SW 1271 (cell line): ENCODE measurements at places on chromosomes 6 and 20.

DNA sequence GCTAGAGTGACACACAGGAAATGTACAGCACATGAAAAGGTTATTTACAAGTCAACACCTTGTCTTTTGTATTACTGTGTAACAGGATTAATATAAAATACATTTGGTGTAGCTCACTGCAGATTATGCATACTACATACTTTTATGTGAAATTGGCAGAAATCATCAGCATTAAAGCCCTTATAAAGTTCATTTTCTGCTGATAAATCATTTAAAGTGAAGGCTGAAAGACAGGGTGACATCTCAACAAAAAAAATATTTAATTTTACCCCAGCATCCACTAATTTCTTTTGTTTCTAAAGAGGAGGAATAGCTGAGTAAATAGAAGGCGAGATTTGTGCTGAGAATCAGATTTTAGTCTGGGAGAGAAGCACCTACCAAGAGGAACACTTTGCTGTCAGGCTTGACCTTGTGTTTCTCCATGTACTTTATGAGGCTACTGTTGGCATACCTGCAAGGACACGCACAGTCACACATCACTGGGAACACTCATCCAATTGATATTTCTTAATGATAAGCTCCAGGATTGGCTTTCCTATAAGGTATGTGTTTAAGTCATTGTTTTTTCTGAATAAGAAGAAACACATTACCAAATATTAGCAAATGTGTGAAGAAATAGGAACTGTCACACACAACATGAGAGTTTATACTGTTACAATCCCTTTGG, 146.6 kb upstream of the SLC22A16 start:
- no peak for DNase-seq

DNA sequence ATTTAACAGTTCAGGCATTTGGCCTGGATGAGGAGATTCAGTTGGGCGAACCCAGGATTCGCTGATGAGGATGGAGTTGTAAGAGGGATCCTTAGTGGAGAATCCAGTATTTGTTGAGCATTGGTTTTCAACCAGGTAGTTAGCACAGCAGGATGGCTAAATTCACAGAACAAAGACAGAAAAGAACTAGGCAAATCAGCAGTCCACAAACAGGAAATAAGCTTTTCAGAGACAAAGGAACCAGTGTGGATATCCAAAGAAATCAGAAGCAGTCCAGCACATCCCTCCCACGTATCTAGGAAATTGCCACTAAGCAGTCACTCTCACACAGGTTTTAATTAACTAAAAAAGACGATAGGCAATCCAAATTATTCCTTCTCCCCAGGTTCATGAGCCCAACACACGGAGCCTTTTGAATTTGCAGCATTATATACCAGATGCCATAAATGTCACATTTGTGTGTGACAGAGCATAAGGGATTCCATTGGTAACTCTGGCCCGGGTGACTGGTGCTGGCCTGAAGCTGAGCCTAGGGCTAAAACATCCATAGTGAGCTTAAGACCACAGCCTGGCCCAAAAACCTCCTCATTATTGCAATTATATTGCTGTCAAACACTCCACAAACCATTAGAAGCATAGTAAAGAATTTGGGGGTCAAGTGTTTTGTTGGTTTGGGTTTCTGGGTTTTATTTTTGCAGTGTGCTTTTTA, 131.5 kb downstream of the SOBP start:
- DNase-seq: no peak

DNA sequence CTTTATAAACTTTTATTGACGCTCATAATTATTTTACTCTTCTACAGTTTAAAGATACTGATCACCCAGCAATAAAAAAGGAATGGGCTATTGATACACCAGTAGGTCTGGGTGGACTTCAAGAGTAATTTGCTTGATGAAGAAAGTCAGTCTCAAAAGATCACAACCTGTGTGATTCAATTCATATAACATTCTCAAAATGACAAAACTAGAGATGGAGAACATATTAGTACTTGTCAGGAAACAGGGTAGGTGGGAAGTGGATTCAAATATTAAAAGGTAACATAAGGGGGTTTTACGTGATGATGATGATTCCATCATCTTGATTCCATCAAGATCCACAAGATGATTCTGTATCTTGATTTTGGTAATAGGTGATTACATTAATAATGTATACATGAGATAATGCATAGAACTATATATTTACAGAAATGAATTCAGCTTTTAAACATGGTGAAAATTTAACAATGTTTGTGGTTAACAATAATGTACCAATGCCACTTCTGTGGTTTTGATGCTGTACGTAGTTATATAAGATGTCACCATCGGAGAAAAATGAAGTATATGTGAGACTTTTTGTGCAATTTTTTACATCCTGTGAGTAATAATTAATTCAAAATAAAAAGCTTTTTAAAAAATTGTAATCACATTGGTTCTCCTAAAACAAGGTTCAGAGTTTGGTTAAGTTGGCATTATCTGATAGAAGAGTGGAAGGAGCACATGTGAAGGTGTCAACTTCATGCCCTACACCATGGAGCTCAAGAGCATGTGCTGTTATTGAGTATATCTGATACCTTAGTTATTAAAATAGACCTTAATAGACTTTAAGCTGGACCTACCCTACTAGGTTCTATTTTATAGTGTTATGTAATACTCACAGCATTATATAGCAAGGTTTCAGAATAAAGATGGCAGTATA, 66.3 kb upstream of the DYNLRB1 start:
- no peak for DNase-seq

- no peak for DNase-seq
These were observed 176.6 kb upstream of the TAB2 start for GRCh38 chr6:149140910-149141290.

DNA sequence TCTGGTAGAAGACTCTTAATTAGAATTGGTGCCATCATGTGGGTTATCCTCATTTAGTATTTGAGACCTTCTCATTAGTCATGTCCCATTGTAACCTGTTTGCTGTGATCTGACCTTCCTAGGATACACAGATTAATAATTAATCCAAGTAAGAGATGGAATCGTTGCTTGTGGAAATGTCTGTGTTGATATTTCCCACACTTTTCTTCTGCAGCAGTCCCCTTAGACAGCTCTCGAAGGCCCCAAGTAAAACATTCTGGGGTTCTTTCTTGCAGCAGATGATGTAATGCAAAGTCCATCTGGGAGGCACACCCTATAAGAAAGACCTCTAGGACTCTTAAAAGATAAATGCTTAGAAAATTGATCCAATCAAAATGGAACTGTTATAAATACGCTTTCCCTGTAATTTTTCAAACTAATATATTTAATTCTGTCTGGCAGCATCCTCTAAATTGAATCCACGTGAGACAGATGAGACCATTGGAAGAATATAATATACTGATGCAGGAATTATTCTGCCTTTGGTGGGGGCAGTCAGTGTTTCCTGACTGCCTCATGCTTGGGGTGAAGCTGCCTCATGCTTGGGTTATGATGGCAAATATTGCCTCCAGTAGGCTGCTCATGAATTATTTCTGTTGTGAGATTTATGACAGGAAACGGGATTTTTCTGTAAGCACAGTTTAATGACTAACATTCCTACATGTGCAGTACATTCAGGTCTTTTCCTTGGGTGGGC, 54.5 kb upstream of the ARMC2 start:
- DNase-seq: no peak

- no peak for DNase-seq
These were observed 35.7 kb downstream of the CEBPB start for GRCh38 chr20:50226093-50226974.

DNA sequence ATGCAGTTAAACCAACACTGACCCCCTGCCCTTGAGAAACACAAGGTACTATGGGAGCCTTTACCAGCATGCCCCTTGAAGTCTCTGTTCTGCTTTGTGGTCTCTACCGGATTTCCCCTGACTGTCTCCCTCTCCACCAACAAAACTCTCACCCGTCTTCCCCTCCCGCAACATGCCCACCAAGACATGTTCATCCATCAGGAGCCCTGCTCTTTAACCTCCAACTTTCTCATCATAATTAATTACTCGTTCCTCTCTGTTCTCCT, 1.1 kb downstream of the ZNF165 start:
- no peak for DNase-seq

GRCh38 chr6:40688214-40688761, 101.1 kb upstream of the LRFN2 start:
- DNase-seq: no peak

DNA sequence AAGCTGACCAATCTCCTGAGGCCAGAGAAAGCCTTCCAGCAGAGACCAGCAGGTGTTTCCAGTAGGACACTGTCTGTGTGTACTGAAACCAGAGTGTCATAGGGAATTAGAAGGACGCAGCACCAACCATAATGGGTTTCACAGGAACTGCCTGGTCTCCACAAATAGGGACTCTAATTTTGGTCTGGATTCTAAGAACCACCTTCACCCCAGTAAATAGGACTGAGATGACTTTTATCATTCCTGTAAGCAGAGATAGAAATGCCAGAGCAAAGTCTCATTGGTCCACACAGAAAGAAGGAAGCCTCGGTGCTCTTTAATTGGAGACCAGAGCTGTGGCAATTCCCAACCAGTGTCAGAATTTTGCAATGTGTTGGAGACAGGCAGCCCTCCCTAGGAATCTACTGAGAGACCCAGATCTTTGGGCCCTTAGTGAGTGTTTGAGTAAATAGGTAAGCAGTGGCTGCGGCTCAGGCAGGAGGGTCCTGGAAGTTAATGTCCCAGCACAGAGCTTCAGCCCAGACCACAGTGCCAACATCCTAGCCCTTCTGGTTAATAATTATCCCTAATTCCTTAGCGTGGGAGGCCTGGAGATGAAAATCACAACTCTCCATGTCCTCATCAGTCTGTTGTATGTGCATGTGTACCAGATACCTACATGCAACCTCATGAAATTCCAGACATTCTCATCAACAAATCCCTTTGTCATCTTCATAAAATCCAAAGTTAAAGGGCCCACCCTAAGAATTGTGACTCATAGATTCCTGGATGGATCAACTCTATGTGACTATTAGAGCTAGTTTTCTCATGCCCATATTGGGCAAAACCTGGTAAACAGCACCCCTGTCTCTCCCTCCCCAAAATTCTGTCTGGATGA, 81.2 kb downstream of the UNC5CL start:
- peak; percentile 17 for DNase-seq

- no peak for DNase-seq
These were observed 18.6 kb downstream of the SNX14 start for GRCh38 chr6:85574932-85575598.

DNA sequence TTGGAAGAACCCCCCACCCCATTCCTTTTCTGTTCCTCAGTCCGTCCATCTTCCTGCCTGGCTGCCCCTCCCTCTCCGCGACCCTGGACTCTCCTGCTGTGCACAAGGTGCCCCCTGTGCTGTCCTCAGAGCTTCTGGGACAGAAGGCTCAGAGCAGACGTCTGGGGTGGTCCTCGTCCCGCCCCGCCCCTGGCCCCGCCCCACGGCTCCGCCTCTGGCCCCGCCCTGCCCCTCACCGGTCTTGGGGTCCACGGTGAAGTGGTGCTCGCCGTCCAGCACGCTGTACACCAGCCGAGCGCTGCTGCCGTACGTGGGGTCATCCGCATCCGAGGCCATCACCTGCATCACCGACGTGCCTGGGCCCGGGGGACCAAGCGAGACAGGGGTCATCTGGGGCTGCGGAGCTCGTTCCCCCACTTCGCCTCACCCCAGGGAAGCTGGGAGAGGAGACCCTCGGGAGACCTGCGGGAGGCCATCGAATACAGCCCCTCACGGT, 81.0 kb downstream of the CDH22 start:
- DNase-seq: no peak

DNA sequence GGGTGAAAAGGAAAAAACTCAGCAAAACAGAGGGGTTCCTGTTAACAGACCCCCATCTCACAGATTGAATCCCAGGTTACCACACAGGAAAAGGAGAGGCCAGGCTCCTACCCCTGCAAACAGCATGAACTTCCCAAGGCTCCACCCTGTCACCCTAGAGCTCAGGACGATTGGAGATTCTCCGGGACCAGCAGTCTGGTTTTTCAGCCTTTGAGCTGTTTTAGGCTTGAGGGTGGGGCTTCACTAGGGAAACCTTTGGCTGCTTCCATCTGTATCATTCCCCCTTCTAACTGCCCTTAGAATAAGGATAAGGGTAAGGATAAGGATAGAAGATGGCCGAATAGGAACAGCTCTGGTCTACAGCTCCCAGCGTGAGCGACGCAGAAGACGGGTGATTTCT, 16.0 kb downstream of the C6orf58 start:
- no peak for DNase-seq

GRCh38 chr6:14274546-14275492, 157.2 kb downstream of the CD83 start:
- DNase-seq: no peak

GRCh38 chr6:134175532-134176263, 123.3 kb upstream of the SLC2A12 start:
- peak; percentile 34 for DNase-seq

DNA sequence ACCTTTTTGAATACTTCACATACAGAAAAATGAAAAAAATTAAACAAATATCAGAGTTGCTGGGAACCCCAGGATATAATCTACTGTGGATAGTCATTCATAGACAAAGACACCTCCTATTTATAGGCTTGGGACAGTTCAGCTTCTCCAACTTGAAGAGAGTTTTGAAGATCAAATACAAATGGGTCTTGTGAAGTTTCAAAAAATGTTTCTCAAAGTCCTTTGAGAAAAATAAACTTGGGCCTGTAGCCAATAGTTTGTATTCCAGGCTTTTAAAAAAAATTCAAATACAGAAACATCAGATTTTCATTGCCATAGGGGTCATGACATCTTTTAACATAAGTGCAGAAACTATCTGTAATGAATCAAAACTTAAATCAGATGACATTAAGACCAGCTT, 334.8 kb downstream of the LAMA2 start:
- DNase-seq: no peak

GRCh38 chr6:82248273-82248735, 760 bp upstream of the IBTK start:
- DNase-seq: no peak

DNA sequence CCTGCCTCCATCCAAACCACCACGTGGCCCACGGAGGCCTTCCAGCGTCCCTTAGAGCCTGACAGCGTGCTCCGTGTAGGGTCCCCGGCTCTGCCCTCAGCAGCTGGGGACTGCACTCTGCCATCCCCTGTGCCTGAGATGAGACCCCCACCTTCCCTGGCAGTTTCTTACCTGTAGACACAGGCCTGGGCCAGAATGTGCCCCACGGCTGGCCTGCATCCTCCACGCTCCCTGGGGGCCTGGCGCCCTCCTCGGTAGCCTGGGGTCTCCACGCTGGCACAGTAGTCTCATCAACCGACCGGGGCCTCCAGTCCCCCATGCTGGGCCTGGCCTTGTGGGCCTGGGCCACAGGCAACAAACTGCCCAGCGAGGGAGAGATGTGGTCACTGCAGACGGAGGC, 9.6 kb downstream of the DACT2 start:
- DNase-seq: no peak

- no peak for DNase-seq
These were observed 6.5 kb downstream of the NKAIN2 start for GRCh38 chr6:123810214-123810613.

- no peak for DNase-seq
These were observed 71.2 kb upstream of the SLCO4A1 start for GRCh38 chr20:62570897-62571668.

GRCh38 chr6:90003069-90003795, 109.0 kb downstream of the GJA10 start:
- no peak for DNase-seq

- DNase-seq: no peak
These were observed 8.2 kb downstream of the ASXL1 start for GRCh38 chr20:32366380-32366779.
